Activated naive CD8-positive, alpha-beta T cell treated with anti-CD3 and anti-CD28 coated beads for 36 hours (primary cell): ENCODE measurements at places on chromosomes 7 and 10.
A peak's percentile ranks its signal among the peaks of the same experiment; 100 is the strongest.

- DNase-seq, result no peak
These were observed 63.4 kb downstream of the DAGLB start for GRCh38 chr7:6384327-6384726.

DNA sequence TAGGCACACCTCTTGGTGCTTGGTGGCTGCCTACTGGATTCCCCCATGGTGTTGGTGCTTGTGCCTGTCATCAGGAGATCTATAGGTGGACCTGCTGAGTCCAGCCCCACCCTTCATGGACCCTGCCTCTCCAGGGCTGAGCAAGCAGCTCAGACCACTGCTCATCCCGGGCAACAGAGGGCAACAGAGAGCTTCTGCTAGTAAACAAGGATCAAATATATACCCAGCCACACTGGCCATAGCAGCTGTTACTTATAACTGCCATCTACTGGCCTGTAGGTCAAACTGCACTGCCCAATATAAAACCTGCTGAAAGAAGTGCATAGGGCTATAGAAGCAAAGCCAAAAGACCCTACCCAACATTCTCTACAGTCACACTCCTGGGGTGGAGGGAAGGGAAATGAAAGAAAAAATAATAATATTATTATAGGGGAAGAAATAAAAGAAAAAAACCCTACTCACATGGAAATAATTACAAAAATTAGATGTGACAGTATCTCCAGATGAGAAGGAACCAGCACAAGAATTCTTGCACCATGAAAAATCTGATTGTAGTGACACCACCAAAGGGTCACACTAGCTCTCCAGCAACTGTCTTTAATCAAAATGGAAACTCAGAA, 54.9 kb upstream of the ZNF800 start:
- peak; percentile 63 for DNase-seq

DNA sequence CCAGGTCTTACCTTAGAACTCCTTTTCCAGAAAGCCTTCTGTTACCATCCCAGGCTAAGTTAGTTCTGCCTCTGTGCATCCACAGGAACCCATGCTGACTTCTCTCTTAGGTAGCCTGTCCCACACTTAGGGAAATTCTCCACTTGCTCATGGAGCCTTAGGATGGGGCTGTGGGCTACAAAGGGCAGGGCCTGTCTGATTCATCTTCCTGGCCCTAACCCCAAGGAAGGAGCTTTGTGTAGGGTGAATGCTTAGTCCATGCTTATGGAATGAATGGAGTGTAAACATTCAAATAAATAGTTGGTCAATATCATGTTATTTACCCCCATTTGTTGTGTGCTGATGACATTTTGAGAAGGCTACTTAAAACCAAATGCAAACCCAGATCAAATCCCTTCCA, 54.7 kb downstream of the EMX2 start:
- no peak for DNase-seq

GRCh38 chr7:100875356-100875751, 451 bp downstream of the SRRT start:
- DNase-seq, result peak; percentile 53

DNA sequence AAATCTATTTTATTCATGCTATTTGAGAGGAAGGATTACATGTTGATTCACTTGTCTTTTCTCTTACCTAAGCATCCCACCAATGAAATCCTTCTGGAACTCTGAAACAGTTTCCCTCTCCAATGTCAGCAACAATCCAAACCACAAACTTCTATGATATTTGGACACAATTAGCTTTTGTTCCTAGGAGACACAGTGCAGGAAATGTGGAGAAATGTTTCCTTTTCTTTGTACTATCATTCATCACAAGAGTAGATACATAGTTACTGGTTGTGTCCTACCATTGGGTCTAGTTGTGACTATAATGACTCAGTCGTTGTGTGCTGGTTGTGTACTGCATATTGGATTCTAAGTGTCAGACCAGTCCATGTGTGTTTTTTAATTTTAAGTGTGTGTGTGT, 156.8 kb upstream of the MAGI2 start:
- DNase-seq, result no peak

- no peak for DNase-seq
These were observed 9.0 kb downstream of the PIK3CG start for GRCh38 chr7:106874076-106874475.

DNA sequence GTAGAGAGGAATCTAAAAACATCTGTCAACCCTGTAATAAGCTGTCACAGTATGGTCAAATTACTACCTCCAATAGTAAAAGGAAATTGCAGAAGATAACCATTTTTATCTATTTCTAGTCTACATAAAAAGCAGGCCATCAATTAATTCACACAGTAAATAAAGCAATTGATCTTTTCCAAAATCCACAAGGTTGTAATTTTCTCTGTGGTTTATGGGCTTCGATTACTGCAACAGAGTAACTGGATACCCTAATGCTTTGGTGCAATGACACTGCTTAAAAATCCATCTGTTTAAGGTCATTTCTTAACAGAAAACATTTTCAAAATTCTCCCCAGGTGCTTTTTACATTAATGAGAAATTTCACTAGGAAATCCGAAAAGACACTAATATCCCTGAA, 23.9 kb downstream of the ESYT2 start:
- no peak for DNase-seq

- no peak for DNase-seq
These were observed 428.4 kb upstream of the KLF6 start for GRCh38 chr10:4213441-4213840.
